Activated naive CD8-positive, alpha-beta T cell treated with anti-CD3 and anti-CD28 coated beads for 36 hours (primary cell): ENCODE measurements at places on chromosomes 6 and 20.
A peak's percentile ranks its signal among the peaks of the same experiment; 100 is the strongest.

DNA sequence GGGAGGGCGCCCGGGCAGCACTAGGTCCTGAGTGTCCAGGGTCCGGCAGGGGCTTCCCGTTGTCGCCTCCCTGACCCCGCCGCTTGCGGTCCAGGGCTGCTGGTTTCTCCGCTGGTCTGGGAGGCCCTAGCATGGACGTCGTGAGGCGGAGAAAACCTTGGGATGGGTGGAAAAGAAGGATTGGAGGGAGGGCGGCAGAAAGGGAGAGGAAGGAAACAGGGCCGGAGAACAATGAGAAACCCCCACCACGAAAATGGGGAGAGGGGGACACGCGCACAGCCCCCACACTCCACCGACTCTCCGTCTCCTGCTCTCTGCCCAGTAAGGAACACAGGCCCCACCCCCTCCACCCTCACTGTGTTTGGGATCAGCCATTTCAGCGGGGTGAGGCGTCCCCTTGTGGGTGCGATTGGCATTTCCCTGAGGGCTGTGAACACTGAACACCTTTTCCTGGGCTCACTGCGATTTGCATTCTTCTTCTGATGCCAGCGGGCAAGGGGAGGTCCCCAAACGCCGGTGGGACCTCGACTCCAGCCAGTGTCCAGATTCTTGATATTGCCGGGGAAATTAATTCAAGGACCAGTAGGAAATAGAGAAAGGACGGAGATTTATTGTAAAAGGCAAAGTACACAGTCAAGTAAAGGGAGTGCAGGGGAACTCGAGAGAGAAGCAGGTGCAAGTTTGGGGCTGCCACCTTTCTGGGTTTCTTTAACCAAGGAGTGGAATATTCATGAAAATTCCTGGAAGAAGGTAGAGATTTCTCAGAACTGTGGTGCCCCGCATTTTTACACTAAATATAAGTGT is 3.3 kb upstream of the RAET1G start:
- peak; percentile 79 for DNase-seq

- no peak for DNase-seq
These were observed 37.5 kb downstream of the MAK start for GRCh38 chr6:10800810-10801209.

DNA sequence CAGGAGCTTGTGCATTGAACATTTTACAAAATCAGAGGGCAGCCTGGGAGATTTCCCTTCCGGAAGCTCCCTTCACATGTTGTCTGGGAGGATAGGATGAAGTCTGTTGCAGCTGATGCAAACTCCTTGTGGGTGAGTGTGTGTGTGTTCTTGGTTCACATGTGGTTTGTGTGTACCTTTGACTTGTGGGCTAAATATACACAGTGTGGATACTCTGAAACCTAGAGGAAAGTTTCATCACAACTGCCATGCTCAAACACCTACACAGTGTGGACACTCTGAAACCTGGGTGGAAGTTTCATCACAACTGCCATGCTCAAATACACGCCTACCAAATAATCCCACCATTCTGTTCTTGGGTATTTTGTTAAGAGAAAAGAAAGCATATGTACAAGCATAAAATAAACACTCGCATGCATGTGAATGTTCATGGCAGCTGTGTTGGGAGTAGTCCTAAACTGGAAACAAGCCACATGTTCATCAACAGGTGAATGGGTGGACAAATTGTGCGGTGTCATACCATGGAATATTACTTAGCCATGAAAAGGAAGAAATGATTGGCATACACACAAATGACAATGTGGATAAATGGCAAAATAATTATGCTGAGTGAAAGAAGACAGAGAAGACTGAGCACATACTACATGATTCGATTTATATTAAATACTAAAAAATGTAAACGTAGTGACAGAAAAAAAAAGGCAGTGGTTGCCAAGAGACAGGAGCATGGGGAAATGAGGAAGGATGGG is 1.8 kb downstream of the SCP2D1 start:
- no peak for DNase-seq

GRCh38 chr6:153170511-153170910 is 39.4 kb upstream of the RGS17 start:
- no peak for DNase-seq

DNA sequence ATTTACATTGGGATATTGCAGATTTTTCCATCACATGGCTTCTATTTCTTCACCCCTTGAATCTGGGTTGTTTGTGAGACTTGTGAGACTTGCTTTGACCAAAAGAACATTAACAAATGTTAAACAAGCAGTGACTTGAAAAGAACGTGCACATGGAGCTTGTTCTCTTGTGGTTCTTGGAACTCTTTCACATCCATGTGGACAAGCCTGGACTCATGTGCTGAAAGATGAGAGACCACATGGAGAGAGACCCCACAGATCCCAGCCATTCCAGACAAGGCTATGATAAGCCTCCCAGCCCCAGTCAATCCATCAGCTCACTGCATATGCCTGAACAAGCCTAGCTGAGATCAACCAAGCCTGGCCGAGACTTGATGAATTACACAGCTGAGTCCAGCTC is 1365.7 kb upstream of the GJE1 start:
- DNase-seq, result no peak

GRCh38 chr20:19609642-19610223 is 148.3 kb upstream of the RIN2 start:
- no peak for DNase-seq

DNA sequence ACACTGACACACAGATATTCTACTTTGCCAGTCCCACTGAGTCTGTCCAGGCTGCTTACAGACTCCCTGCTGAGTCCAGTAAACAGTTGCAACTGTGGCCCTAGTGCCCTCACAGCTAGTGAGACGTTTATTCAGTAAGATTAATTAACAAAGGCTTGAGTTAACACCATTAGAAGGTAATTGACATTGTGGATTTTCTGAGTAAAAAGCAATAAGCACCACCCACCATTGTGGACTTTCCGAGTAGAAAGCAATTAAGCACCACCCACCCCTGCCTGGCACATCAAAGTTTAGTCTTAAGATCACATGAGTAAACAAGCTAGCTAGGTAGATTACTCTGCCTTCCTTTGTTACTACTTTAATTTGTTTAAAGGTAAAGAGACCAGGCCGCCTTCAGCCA is 408.6 kb upstream of the IMPG1 start:
- DNase-seq, result no peak

DNA sequence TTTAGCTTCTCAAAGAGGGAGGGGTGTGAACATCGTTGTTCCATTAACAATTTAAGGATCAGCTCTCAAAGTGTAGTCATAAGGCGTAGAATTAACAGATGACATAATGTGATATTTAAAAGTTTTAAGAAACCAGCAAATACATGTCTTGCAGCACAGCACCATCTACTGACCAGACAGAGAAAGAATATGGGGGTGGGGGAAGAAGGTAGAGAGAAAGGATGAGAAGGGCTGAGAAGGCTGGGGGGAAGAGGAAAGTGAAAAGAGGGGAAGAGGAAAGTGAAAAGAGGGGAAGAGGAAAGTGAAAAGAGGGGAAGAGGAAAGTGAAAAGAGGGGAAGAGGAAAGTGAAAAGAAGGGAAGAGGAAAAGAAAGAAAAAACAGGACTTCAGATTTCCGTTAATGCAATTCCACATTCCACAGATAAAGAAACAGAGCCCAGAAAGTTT is 80.9 kb downstream of the HAO1 start:
- no peak for DNase-seq
